Sigmoid colon (tissue), 7 donors: ENCODE measurements at places on chromosomes 6 and 20. TPM values are rescaled to one million over a fixed set of nuclear protein-coding genes. Genes with fewer than 3 reads are reported as not detected.

VSX1 gene
- not detected for polyA plus RNA-seq

NRSN2 gene
- 16.3 TPM for polyA plus RNA-seq

OR12D3 gene
- not detected for polyA plus RNA-seq

MATN4 gene
- polyA plus RNA-seq, result not detected

- no peaks in the 10 kb centered on the region for H3K27me3 ChIP-seq
- no peak overlapping the region for H3K27ac ChIP-seq
Measured at GRCh38 chr20:47551841-47552240, 50.2 kb downstream of the NCOA3 start.

DNA sequence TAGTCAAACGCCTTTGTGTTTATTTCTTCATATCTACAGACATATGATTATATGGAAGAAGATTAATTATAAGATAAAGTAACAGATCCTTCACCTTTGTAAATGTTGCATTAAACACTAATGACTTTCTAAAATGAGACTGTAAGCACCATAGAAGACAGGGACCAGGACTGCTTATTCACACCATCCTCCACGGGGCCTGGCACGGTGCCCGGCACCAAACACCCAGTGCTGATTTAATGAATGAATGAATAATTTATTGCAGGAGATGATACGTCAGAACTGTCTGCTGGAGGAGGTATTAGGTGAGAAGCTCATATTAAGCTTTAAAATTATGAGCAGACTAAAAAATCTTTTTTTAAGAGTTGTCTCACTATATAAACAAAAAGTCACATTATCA, 88.3 kb downstream of the SLX4IP start:
- H3K36me3 ChIP-seq, result no peaks in the 10 kb centered on the region
- DNase-seq, result peak; percentile 81
- peak overlapping the region; percentile 81 for H3K27ac ChIP-seq
- peaks cover 40% of the 10 kb centered on the region for H3K4me1 ChIP-seq
- no peak overlapping the region for H3K4me3 ChIP-seq

DNA sequence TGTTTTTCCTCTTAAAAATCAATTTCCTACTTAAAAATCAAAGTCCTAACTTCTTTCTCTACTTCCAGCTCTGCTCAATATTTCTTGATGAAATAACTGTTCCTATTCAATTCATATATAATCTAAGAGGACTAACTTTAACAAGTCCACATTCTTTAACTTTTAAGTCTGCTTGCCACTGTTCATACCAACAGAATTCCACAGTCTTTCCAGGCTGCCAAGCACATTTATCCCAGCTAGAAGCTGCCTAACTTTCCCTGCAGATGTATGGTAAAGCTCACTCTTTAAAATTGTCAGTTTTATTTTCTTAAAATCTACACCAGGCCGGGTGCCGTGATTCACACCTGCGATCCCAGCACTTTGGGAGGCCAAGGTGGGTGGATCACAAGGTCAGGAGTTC, 11.5 kb downstream of the CALHM6 start:
- H3K36me3 ChIP-seq, result no peaks in the 10 kb centered on the region
- DNase-seq, result no peak
- no peaks in the 10 kb centered on the region for H3K27me3 ChIP-seq

- no peaks in the 10 kb centered on the region for H3K27me3 ChIP-seq
- no peaks in the 10 kb centered on the region for H3K36me3 ChIP-seq
- no peak overlapping the region for H3K4me3 ChIP-seq
- no peaks in the 10 kb centered on the region for H3K4me1 ChIP-seq
- H3K27ac ChIP-seq, result no peak overlapping the region
Measured at GRCh38 chr6:23681743-23682142, 444.3 kb upstream of the NRSN1 start.

GRCh38 chr6:112432853-112433252, 85.7 kb downstream of the RFPL4B start:
- DNase-seq, result no peak
- no peaks in the 10 kb centered on the region for H3K4me1 ChIP-seq
- no peaks in the 10 kb centered on the region for H3K27me3 ChIP-seq
- H3K36me3 ChIP-seq, result no peaks in the 10 kb centered on the region

DNA sequence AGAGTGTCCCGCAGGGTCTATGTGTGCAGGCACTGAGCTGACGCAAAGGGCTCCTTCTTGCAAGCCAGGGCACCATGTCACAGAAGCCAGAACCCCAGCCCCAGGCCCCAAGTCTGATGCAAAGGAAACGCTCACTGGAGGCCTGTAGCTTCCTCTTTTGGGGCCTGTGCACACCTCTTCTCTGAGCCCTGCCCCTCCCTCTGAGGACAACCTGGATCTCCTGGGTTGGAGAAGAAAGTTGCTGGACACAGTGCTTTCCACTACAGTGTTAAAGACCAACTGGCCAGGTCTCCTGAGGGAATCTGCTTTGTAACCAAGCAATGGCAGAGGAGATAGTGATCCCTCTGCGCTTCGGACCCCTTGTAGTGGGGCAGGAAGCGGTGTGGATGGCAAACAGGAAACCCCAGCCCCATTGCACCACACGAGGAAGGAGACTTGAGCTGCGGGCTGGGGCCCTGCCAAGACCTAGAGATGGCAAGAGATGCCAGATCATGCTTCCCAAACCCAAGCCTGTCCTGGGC, 90.0 kb downstream of the PRND start:
- peak; percentile 84 for DNase-seq
- H3K4me3 ChIP-seq, result no peak overlapping the region
- peak overlapping the region; percentile 71 for H3K27ac ChIP-seq
- H3K4me1 ChIP-seq, result peaks cover 47% of the 10 kb centered on the region
- no peaks in the 10 kb centered on the region for H3K36me3 ChIP-seq
- no peaks in the 10 kb centered on the region for H3K27me3 ChIP-seq
